ENCODE measurements at places on chromosomes 16 and 17. TPM values are rescaled to one million over a fixed set of nuclear protein-coding genes. Genes with fewer than 3 reads are reported as not detected.

- H3K27ac ChIP-seq: no peak overlapping the region
- peak; percentile 44 for DNase-seq
- 0 out of 2 replicates have a peak, but pooled peaks cover 4% of the 10 kb centered on the region for H3K27me3 ChIP-seq
- H3K4me1 ChIP-seq: no peaks in the 10 kb centered on the region
These were observed 8.4 kb upstream of the HERPUD1 start for GRCh38 chr16:56923481-56924091.

DNA sequence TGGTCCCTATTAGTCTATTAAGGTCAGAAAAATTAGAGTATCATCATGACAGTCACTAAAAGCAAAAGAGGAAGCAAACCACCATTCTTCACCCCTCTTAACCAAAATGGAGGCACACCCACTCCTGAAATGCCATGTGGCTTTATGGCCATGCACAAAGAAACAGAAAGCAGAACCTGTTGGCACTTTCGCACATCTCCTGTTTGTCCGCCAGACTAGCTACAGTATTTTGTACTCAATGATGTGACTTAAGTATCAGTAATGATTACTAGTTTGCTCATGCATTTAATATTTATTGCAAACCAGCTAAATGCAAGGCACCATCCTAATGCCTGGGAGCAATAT lies 70.2 kb upstream of the GNAO1 start:
- no peaks in the 10 kb centered on the region for H3K36me3 ChIP-seq
- H3K4me1 ChIP-seq: no peaks in the 10 kb centered on the region
- no peaks in the 10 kb centered on the region for H3K27me3 ChIP-seq
- DNase-seq: no peak
- H3K27ac ChIP-seq: no peak overlapping the region
- H3K4me3 ChIP-seq: no peak overlapping the region

- peak overlapping the region; percentile 91 for H3K4me3 ChIP-seq
- DNase-seq: peak; percentile 61
- H3K36me3 ChIP-seq: 0 out of 2 replicates have a peak, but pooled peaks cover 3% of the 10 kb centered on the region
- peak overlapping the region; percentile 90 for H3K27ac ChIP-seq
These were observed 1.1 kb downstream of the CEP20 start for GRCh38 chr16:15887283-15887682.

GRCh38 chr17:50841949-50842354 lies 6.6 kb downstream of the WFIKKN2 start:
- no peaks in the 10 kb centered on the region for H3K27me3 ChIP-seq
- H3K4me3 ChIP-seq: no peak overlapping the region
- H3K4me1 ChIP-seq: peaks cover 17% of the 10 kb centered on the region

- peak overlapping the region; percentile 73 for H3K27ac ChIP-seq
- H3K27me3 ChIP-seq: no peaks in the 10 kb centered on the region
- no peaks in the 10 kb centered on the region for H3K36me3 ChIP-seq
- H3K4me3 ChIP-seq: peak overlapping the region; percentile 96
- peaks cover 9% of the 10 kb centered on the region for H3K4me1 ChIP-seq
- DNase-seq: peak; percentile 18
These were observed 1.8 kb downstream of the MYH10 start for GRCh38 chr17:8628609-8629169.

GRCh38 chr16:15897834-15898254 lies 9.4 kb upstream of the CEP20 start:
- H3K27me3 ChIP-seq: no peaks in the 10 kb centered on the region
- H3K4me3 ChIP-seq: no peak overlapping the region
- DNase-seq: peak; percentile 73
- H3K4me1 ChIP-seq: peaks cover 23% of the 10 kb centered on the region
- H3K36me3 ChIP-seq: no peaks in the 10 kb centered on the region

GRCh38 chr17:73720187-73720834 lies 76.1 kb upstream of the SDK2 start:
- H3K4me1 ChIP-seq: no peaks in the 10 kb centered on the region
- DNase-seq: no peak
- no peak overlapping the region for H3K4me3 ChIP-seq

DNA sequence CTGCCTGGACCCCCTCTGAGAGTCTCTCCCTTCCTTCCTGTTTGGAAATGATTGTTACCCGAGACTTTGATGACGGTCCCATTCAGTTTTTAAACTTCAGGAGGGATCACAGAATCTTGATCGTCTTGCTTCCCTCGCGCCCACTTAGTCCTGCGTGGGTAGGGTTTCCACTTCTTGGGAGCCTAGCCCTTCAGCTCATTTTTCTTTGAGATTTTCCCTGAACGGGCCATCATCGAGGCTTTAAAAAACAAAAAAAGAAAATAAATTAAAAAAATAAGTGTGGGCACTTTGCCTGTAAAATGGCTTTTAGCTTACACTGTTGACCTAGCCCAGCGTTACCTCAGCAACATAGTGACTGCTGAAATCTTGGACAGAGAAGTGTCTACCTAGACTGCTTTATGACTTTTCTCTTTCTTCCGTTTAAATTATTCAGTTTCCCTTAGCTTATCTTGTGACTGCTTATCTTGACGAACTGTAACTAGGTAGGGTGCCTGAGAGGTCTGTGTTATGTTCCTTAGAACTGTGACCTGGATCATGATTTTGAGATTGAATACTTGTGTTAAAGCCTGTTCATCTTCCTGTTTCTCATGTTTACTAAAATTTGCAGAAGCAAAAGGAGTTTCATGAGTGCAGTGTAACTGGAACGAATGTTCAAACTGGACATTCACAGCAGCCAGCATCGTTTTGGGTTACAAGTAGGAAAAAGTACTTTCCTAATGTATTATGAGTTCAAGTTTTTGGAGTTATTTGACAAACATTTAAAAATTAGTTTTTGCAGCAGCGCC lies 874 bp downstream of the WWP2 start:
- DNase-seq: peak; percentile 77
- no peaks in the 10 kb centered on the region for H3K36me3 ChIP-seq
- peak overlapping the region; percentile 100 for H3K4me3 ChIP-seq
- H3K27me3 ChIP-seq: no peaks in the 10 kb centered on the region
- peaks cover 6% of the 10 kb centered on the region for H3K4me1 ChIP-seq

DNA sequence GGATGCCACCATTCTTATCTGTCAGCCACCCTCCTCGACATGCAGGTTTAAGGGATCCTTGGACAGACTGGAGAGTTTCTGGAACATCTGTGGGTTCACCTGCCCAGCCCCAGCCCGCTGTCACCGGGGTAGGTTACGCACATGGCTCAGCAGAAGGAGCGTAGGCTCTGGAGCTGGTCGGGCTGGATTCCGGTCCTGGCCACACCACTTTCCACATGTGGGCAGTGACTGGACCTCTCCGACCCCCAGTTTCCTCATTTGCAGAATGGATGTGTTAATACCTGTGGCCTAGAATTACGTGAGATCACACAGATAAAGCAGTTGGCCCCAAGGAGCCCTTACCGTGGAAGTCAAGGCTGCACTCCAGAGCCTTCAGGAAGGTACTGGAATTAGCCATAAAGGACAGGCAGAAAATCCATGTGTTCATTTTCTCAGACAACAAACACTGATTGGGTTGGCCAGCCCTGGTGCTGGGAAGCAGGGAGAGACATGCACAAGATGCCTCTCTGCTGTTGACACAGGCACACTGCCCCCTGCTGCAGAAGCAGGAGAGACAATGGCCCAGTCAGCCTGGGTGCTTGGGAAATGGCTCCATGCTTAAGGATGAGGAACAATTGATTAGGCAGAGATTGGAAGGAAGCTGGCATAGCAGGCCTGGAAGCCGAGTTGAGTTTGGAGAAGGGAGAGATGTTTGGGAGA lies 58.8 kb downstream of the SF3B3 start:
- H3K27ac ChIP-seq: no peak overlapping the region
- H3K4me3 ChIP-seq: no peak overlapping the region
- H3K4me1 ChIP-seq: peaks cover 4% of the 10 kb centered on the region
- H3K36me3 ChIP-seq: no peaks in the 10 kb centered on the region
- no peaks in the 10 kb centered on the region for H3K27me3 ChIP-seq
- DNase-seq: peak; percentile 27

DNA sequence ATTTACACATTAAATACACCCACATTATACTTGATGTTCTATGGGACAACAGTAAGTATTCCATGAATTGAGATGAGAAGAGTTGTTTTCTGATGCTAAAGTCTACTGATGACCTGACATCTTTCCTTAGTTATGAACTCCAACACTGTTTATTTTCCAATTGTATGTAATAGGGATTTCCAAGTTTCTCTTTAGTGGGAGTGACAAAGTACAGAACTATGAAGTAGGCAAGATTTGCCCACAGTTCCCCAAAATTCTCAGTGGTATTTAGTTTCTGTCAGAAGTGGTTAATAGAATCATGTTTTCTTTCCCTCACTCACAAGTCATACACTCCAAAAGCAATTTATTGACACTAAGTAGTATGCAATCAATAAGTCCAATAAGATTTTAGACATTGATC lies 22.5 kb upstream of the ABCA6 start:
- no peaks in the 10 kb centered on the region for H3K27me3 ChIP-seq
- H3K4me3 ChIP-seq: no peak overlapping the region
- no peaks in the 10 kb centered on the region for H3K4me1 ChIP-seq
- H3K27ac ChIP-seq: no peak overlapping the region
- no peaks in the 10 kb centered on the region for H3K36me3 ChIP-seq

DNA sequence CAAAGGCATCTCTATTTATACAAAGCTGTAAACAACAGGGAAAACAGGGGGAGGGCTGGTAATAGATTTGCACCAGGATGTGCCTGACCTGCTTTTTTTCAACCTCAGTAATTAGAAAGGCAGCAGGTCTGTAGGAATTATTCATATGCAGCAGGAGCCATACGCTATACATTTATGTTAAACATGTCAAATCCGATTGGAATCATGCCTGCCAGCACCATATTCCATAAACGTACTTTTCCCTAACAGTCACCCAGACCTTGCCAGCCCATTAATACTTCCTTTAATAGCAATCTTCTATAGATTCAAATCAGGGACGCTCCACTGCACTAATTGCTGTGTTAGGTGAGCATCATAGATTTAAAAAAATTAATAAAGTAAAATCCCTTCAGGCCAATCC lies 223.9 kb downstream of the ZFHX3 start:
- no peak for DNase-seq
- H3K27me3 ChIP-seq: no peaks in the 10 kb centered on the region
- peaks cover 20% of the 10 kb centered on the region for H3K4me1 ChIP-seq
- no peaks in the 10 kb centered on the region for H3K36me3 ChIP-seq

GRCh38 chr17:81385320-81386111 lies 9.7 kb upstream of the BAHCC1 start:
- no peak overlapping the region for H3K27ac ChIP-seq
- no peak for DNase-seq
- H3K27me3 ChIP-seq: no peaks in the 10 kb centered on the region

DNA sequence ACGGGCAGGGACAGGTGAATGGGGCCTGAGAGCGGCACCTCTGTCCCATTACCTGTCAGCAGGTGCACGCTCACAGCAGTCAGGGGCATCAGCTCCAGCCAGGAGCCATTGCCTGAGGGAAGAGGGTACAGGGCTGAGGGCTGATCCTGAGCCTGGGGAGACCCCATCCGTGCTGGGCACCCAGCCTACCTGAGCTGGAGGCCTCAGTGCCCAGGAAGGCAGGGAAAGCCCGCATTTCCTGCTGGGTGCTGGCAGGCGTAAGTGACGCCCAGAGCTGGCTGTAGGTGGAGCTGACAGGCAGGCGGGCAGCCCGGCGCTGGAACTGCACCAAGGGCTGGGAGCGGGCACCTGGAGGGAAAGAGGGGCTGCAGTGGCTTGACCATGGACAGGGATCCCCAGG lies 7.4 kb downstream of the FAM171A2 start:
- H3K27ac ChIP-seq: no peak overlapping the region
- H3K36me3 ChIP-seq: no peaks in the 10 kb centered on the region
- peaks cover 9% of the 10 kb centered on the region for H3K4me1 ChIP-seq

GRCh38 chr16:49010396-49010795 lies 271.2 kb downstream of the CBLN1 start:
- no peaks in the 10 kb centered on the region for H3K36me3 ChIP-seq
- H3K4me1 ChIP-seq: no peaks in the 10 kb centered on the region
- H3K4me3 ChIP-seq: no peak overlapping the region
- no peak overlapping the region for H3K27ac ChIP-seq

DNA sequence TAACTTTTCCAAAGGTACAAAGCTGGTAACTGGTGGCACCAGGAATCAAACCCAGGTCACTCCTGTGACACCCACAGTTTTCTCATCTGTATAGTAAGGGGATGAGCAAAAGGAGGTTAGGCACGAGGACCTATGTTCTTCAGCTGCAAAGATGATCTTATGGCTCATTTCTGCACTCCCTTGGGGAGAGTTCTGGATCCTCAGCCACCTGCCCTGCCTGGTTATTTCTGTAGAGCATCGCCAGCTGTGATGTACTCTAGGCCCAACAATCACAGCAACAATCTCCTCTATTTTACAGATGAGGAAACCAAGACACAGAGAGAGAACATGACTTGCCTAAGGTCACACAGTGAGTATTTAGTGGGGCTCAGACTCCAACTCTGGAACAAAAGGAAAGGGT lies 5.4 kb upstream of the CPNE2 start:
- no peak overlapping the region for H3K27ac ChIP-seq
- H3K4me1 ChIP-seq: no peaks in the 10 kb centered on the region
- no peaks in the 10 kb centered on the region for H3K27me3 ChIP-seq
- no peaks in the 10 kb centered on the region for H3K36me3 ChIP-seq
- no peak for DNase-seq

- DNase-seq: peak; percentile 97
- H3K4me1 ChIP-seq: peaks cover 4% of the 10 kb centered on the region
- H3K27ac ChIP-seq: peak within 1 kb of the TSS; percentile 98
- H3K36me3 ChIP-seq: no peaks in the 10 kb centered on the region
- peak within 1 kb of the TSS; percentile 91 for H3K4me3 ChIP-seq
These were observed at the start of gene MT1E for GRCh38 chr16:56625140-56625942. Gene MT1E (plus strand): TSS chr16:56625781. CDS start chr16:56625852, 71 bp downstream.

GRCh38 chr17:69539274-69539673 lies 124.8 kb downstream of the MAP2K6 start:
- no peaks in the 10 kb centered on the region for H3K36me3 ChIP-seq
- no peak overlapping the region for H3K4me3 ChIP-seq
- no peaks in the 10 kb centered on the region for H3K4me1 ChIP-seq

DNA sequence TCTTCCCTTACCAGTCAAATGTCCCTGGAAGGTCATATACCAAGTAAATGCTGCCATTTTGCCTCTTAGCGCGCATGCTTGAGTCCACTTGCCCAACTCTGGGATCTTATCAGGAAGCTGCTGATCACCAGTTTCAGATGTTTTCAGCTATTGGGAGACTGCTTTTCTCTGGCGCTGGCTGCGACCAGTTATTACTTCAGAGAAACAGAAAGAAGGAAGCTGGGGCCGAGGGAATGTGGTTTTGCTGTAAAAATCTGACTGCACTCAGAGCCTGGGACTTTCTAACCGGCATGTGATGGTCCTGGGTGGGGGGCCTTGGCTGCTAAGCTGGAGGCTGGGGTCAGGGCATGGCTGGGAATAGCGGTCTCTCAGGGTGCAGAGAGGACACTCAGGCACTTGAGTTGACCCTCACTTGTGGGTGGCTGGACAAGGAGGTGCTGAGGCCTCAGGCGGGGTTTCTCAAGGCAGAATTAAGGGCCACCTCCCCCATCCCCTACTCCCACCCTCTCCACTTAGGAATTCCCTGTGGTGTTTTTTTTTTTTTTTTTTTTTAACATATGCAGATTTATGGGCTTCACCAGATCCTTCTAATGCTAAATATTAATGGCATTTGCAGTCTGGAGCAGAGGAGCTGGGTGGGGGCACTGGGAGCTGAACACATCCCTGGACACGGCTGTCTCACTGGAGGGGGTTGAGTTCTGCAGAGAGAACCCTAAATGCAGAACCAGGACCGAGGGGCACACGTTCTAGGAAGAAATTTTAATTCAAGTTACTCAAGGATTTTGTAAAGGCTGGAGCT lies 145.8 kb downstream of the CYLD start:
- no peak overlapping the region for H3K27ac ChIP-seq
- no peak overlapping the region for H3K4me3 ChIP-seq
- DNase-seq: no peak
- no peaks in the 10 kb centered on the region for H3K27me3 ChIP-seq

The QPRT gene
- 0.27 TPM for polyA plus RNA-seq

The KCTD19 gene
- polyA plus RNA-seq: not detected

The KLHL10 gene
- 0.09 TPM for polyA plus RNA-seq

The CDH3 gene
- polyA plus RNA-seq: not detected

The PIK3R5 gene
- not detected for polyA plus RNA-seq

The PGP gene
- polyA plus RNA-seq: 10.1 TPM
